Fibroblast of villous mesenchyme (primary cell): ENCODE measurements at places on chromosomes 2 and 18. TPM values are rescaled to one million over a fixed set of nuclear protein-coding genes. Genes with fewer than 3 reads are reported as not detected.

FBXO36 gene
- total RNA-seq = 3.5 and 3.9 TPM in 2 replicates

GRCh38 chr2:187503700-187504099 lies 50.5 kb downstream of the TFPI start:
- no peak for DNase-seq

- no peak for DNase-seq
Observed at GRCh38 chr2:165522719-165523118, 53.2 kb downstream of the CSRNP3 start.

- DNase-seq = peak; percentile 35
Observed at GRCh38 chr2:161414042-161415033, 1.8 kb upstream of the TBR1 start.

- DNase-seq = no peak
Observed at GRCh38 chr18:49857708-49858107, 44.4 kb upstream of the ACAA2 start.

DNA sequence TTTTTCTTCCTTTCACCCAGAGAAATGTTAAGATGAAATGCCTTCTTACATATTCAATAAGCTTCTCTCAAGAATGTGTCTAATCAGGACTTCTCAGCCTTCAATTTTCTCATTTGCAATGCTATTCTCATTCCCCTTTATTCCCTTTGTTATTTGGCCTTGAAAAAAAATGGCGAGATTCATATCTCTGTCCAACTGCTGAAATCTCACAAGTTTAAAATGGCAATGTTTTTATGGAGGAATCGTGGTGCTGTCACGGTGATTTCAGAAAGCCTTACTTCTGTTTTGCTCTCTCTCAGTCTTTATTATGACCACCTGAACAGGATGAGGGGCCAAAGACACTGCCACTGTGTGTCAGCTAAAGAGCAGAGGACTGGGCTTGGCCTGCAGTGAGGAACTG lies 928.5 kb downstream of the DCC start:
- DNase-seq = no peak
